HFFc6 (cell line): ENCODE measurements at places on chromosomes 1 and 21.

- no peak for DNase-seq
Measured at GRCh38 chr1:56586502-56586901, 7.1 kb upstream of the PLPP3 start.

- no peak for DNase-seq
Measured at GRCh38 chr1:12356004-12356890, 126.4 kb downstream of the VPS13D start.

- DNase-seq = no peak
Measured at GRCh38 chr1:178644308-178645120, 80.5 kb upstream of the RALGPS2 start.

DNA sequence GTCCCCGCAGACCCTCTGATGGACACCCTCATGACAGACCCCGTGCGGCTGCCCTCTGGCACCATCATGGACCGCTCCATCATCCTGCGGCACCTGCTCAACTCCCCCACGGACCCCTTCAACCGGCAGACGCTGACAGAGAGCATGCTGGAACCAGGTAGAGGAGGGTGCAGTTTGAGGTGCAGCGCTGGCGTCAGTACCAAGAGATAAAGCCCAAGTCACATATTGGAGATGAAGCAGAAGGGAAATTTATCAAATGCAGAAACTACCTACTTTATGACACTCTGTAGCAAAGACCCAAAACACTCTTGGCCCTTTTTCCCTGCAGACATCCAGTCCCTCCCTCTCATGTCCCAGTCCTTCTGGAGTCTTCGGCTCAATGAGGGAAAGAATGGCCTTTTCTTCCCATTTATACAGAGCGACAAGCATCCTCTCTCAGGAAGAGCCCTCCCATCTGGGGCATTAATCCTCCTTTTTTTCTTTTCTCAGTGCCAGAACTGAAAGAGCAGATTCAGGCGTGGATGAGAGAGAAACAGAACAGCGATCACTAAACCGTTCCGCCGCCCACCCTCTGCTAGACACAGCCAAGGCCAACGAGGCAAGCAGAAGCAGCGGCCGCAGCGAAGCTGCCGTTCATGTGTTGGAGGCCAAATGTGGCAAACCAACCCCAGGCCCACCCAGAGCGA, 30.8 kb upstream of the KIF1B start:
- no peak for DNase-seq

DNA sequence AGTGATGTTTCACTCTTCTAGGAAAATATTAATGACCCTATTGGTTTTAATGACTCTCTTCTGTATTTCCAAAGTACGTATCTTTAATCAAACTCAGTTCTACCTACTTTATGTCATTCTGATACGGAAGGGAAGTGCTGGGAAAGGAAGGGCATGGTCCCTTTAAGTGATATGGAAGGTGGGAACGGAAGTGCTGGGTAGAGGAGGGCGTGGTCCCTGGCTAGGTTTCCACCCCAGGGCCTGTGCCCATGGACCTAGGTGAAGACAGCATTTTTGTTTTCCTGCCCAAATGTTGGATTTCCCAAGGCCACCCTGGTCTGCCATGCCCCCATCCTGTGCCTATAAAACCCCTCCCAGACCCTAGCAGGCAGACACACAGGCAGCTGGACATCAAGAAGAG, 24.0 kb downstream of the RGS4 start:
- DNase-seq = no peak

- DNase-seq = no peak
Measured at GRCh38 chr21:39079617-39080016, 103.6 kb downstream of the PSMG1 start.

DNA sequence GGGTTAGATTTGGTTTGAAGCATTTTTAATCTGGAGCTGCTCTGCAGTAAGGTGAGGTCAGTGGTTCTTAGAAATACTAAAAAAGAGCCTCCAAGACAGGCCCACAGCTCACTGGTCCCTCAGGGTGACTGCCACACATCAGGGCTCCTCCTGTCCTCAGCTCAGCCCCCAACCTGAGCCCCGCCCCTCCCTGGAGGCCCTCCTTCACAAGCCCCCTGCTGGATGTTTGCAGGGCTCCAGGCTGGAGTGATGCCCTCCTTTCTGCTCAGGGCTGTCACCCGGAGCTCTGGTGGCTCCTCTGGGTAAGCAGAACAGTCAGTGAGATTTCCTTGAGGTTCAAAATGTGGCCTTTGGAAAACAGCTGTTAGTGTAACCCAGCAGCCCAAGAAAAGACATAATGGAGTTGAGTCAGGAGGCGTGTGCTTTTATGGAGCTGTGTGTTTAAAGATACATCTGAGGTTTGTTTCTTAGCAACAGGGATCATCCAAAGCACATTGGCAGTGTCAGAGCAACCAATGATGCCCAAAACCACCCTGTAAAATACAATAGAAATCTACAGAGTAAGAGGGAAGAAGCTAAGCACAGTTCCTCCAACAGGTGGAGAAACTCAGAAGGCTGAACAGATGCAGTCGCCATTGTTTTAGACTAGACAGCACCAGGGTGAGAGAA, 21.4 kb downstream of the STUM start:
- DNase-seq = peak; percentile 20

DNA sequence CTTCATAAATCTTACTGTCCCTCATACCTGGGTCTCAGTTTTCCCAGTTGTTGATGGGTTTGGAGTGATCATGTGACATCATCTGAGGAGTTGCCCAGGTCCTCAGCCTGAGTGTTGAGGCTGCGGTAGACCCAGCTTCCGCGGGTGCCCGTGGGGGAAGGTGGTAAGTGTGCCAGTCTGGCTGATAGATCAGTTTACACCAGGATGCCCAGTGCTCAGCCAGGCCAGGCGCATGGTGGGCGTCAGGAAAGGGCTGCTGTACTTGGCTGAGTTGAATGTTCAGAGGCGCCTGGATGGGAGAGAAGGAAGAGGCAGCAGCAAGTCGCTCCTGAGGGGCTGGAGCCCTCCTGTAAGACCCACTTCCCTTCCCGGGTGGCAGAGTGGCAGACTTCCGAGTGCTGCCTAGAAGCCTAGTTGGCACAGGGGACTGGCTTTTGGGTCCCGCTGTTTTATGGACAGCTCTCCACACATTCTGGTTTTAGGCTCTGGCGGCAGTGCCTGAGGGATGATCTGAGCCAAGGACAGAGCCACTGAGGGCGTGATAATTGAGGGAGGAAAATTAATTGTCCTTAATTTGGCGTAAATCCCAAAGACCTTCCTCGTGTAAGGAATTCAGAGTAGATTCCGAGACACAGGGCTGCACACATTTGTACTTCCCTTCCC, 35.8 kb downstream of the PTPRF start:
- DNase-seq = no peak

DNA sequence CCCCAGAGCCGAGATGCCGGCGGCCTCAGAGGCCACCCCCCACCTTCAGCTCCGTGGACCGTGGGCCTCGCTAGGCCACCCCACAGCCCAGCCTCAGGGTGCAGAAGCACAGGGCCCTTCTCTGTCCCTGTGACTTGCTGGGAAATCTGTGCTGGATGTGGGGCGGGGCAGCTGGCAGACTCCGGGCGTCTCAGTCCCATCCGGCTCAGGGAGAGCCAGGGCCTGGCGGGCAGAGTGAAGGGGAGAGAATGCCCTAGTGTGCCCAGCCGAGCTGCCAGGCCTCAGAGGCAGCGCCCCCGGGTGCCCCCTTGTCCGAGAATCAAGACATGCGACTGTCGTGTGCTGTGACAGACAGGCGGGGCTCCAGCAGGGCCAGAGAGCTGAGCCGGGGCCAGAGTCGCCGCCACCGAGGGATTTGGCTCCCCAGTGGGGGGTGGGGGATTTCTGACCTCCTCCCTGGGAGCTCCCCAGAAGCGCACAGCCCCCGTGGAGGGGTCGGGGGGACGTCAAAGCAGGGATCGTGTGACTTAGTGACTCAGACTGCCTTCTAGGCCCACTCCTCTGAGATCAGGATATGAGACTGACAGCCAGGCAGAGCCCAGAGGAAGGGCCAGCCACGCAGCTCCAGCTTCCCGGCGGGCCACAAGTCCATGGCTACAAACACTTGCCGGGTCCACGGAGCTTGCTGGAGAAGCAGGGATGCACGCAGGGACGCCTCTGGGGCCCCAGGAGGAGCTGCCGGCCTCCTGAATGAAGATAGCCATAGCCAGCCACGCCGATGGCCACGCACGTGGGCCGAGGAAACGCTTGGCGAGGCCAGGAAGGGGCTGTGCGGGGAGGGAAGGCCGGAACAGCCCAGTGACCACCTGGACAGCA, 11.9 kb downstream of the COL6A1 start:
- DNase-seq = no peak

DNA sequence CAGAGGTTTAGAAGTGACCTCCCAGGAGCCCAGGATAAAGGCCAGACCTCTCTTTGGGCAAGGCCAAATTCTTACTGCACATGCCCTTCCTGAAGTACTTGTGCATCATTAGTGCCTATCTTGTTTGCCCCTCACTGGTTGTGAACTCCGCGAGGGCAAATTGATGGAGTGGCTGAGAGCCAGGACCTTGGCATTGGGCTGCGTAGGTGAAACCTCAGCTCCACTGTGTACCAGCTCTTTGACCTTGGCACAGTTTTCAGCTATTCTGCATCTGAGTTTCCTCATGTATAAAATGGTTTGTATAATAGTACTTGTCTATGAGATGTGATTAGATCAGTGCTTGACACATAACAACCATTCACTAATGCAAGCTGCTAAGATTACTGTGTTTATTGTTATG, 11.5 kb downstream of the OTUD3 start:
- DNase-seq = no peak
